GOT3 (cell line): ENCODE measurements at places on chromosomes 11 and 22.

DNA sequence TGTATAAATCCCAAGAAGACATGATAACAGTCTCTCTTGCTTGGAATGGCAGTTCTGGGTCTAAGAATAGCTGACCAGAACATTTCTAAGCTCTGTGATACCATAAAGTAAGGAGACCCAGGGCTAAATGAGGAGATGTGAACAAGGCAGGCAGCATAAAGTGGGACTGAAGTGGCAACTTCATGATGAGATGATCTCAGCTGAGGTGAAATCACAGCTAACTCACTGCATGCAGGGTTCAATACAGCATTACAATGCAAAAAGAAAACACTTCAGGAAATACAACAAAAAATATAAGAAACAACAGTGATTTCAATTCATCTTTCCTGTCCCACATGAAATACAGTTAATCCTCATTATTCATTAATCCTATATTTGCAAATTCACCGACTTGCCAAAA is 44.6 kb downstream of the MRE11 start:
- no peak for DNase-seq

GRCh38 chr11:78732246-78732645 is 157.6 kb upstream of the NARS2 start:
- DNase-seq, result no peak

DNA sequence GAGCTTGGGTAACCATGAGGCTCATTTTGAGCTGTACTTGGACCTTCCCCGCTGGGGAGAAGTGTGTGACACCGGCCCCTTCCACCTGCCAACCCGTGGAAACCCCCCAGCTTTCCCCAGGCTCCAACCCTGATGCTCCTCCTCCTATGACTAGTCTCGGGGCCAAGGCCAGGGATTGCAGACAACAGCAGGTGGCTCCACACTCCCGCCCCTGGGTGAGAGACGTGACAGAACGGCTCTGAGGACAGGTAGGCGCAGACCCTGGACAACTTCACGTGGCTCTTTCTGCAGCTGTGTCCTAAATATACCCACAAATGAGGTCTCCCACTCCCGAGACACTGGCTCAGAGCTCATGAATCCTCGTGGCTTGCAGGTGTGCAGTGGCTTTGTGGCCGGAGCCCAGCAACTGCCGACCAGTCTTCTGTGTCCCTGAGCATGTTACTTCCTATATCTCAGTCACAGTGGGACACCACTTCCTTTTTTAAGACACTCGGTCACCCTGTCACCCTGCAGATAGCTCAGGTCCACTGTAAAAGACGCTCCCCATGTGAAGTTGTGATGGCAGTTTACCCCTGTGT is 55.2 kb downstream of the NECTIN1 start:
- no peak for DNase-seq

GRCh38 chr11:112005422-112006094 is 19.6 kb upstream of the DLAT start:
- no peak for DNase-seq

- DNase-seq, result no peak
Observed at GRCh38 chr11:36499315-36499714, 10.8 kb downstream of the TRAF6 start.

DNA sequence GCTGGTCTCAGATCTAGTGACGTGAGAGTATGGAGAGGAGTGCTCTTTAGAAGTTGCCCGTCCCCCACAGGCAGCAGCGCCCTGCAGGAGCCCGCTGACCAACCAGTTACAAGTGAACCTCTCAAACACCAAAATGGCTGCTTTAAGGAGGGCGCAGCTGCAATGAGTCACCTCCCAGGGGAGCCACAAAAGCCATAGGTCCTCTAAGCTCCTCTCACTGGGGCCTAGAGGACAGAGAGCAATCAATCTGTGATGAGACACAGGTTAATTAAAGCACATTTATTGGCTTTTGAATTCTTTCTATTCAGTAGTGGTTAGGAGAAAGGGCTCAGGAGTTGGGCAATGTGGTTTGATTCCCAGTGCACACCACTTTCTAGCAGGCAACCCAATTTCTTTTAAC is 15.5 kb upstream of the RAPSN start:
- no peak for DNase-seq

GRCh38 chr11:102600666-102601065 is 24.5 kb downstream of the MMP20 start:
- DNase-seq, result no peak

GRCh38 chr11:36073411-36074203 is 129.7 kb downstream of the LDLRAD3 start:
- no peak for DNase-seq

- DNase-seq, result no peak
Observed at GRCh38 chr11:62702246-62702645, 5.0 kb downstream of the BSCL2 start.

DNA sequence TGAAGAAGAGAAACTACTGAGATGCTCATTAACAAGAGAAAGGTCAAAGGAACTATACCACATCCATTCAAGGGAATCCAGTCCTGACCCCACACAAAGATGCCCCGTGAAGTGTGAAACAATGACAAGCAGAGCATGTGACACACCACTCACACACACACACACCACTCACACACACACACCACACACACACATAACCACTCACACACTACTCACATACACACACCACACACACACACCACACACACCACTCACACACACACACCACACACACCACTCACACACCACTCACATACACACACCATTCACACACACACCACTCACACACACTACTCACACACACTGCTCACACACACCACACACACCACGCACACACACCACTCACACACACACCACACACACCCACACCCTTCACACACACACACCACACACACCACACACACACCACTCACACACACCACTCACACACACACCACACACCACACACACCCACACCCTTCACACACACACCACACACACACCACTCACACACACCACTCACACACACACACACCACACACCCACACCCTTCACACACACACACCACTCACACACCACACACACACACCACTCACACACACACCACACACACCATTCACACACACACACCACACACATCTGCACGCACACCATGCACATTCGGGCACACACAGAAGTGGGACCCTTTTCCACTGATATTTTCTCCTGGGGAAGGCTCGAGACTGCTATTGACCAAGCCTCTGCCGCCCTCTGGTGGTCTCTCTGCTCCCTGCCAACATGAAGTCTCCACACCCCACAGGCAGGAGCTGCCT is 32.0 kb upstream of the COMT start:
- no peak for DNase-seq

DNA sequence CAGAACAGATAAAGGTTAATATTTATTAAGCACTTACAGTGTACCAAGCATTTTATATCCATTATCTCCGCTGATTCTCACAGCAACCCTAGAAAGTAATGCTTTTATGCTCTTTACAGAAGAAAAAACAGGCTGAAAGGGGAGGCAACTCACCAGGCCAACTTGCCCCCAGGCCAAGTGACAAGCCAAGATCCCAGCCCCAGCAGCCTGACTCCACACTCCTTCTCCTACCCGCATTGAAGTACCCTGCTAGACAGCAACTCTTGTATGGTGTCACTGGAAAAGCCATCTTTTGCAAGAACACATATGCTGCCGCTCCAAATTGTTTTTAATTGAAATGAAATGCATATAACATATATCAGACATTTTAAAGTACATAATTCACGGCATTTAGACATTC is 25.6 kb downstream of the SMCO4 start:
- DNase-seq, result no peak

DNA sequence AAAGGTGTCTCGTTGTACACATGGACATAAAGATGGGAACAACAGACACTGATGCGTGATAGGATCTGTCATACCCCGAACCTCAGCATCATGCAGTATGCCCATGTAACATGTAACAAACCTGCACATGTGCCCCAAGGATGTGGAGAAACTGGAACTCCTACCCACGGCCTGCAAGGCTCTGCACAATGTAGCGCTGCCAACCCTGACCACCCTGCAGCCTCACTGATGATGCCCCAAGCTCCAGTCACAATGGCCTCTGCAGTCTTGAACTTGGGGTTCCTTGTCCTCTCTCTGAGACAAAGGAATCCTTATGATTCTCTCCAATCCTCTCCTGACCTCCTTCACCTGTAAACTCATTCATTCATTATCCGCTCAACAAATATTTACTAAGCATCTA is 14.2 kb downstream of the LMO1 start:
- DNase-seq, result no peak

DNA sequence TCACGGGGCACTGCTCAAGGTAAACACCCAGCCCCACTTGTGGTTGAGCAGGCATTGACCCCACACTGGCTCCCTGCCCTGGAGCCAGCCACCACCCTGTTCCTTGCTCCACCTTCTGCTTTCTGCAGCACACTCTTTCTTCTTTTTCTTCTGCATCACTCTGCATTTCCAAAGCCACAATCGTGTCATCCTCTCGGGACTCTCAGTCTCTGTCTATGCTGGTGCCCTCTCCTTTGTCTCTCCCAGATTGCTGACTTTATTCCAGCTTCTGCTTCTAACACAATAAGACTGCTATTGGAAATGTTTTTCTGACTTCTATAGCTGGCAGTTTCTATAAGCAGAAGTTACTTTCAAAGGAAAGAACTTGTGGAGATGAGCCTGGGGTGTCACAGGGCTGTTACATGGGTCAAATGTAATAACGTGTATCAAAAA is 14.4 kb downstream of the GRAP2 start:
- no peak for DNase-seq

- no peak for DNase-seq
Observed at GRCh38 chr11:123434262-123434661, 4.2 kb downstream of the GRAMD1B start.

DNA sequence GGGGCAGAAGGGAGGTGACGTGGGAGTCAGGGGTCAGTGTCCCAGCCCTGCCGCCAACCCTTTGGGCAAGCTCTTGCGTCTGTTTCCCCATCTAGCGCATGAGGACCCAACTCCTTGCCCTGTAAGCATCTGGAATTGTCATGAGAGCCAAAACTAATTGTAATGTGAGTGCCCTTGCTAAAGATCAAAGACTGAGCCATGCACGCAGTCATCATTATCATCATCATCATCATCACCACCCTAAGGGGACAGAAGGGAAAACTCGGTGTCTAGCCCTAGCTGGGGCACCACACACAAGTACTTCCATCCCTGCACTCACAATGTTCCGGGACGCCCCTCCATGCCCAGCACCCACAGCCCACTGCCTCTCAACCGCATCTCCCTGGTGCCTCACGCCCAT is 2.5 kb downstream of the LIF start:
- DNase-seq, result no peak

- DNase-seq, result no peak
Observed at GRCh38 chr22:29004647-29005371, 56.8 kb downstream of the C22orf31 start.

DNA sequence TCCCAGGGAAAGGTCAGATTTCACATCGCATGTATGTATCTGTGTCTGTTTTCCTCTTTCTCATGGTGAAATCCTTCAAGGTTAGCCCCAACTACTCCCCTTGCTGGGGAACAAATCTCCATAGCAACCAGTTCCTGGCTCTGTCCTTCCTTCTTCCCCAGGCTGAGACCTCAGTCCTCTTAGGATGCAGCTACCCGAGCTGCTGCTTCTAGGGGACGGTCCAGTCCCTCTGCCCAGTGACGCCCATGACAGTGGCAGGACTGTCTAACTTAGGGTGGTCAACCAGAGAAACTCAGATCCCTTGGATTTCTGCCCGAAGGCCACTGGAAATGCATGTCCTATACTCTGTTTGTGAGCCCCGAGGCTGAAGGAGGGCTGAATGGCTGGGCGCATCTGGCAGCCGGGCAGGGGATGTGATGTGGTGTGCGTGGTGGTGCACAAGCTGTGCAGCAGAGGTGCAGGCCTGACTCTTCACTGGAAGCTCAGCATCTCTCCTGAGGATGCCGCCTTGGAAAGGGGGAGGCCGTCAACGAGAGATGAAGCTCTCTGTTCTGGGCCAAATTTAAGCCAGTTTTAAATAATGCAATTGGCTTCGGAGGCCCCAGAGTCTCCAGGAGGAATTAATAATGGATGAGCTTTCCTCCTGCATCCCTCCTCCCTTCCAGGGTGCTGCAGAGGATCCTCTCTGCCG is 118.7 kb upstream of the B3GAT1 start:
- DNase-seq, result no peak

DNA sequence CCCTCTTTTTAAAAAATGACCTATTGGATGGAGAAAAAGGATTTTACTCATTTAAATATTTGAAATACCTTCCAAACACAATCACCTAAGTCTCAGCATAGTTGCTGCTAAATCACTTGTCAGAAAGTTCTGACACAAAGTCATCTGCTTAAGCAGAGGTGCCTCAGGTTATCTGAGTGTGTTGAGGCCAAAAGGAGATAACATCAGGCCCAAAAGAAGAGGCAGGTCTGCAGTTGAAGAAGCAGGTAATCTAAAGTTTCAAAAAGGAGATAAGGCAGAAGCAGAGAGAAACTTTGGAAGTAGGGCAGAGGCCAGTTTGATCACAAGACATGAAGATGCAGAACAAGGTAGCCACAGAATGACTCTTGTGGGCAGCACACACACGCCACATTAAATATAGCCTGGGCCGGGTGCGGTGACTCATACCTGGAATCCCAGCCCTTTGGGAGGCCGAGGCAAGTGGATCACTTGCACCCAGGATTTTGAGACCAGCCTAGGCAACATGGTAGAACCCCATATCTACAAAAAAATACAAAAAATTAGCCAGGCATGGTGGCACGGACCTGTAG is 175.7 kb upstream of the API5 start:
- no peak for DNase-seq

DNA sequence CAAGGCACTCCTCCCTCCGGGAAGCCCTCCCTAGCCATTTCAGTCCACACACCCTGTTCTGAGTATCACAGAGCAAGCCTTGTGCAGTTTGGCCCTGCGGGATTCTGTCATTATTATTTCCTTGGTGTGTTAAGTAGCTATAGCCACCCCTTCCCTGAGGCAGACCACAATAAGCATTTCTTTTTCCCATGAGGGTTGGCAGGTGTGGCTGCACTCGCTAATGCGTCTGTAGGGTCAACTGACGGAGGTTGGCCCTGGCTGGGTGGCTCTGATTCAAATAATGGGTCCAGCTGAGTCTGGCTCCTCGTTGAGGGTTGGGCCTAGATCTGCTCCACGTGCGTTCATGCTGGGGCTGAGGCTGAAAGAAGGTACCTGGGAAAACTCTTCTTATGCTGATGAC is 5.1 kb downstream of the F2 start:
- DNase-seq, result no peak

DNA sequence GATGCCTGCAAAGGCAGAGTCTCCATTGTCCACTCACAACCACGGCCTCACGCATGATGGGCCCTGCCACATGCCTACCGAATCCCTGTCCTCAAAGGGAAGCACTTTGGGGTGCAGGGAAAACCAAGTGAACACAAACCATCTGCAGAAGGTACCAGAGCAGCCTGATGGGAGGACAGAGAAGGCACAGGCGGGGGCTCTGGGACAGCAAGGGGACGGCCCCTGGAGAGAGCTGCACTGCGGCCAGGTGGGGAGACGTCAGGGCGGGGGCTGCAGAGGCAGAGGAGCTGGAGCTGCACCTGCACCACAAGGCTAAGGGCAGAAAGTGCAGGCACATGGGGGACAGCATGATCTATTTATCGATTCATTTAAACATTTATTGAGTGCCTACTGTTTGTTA is 1056.0 kb downstream of the TBC1D22A start:
- no peak for DNase-seq

- DNase-seq, result no peak
Observed at GRCh38 chr11:110878513-110878912, 166.3 kb upstream of the ARHGAP20 start.

- DNase-seq, result no peak
Observed at GRCh38 chr11:28176351-28176750, 68.2 kb downstream of the METTL15 start.
